ENCODE measurements at places on chromosomes 11 and 22. TPM values are rescaled to one million over a fixed set of nuclear protein-coding genes. Genes with fewer than 3 reads are reported as not detected.
A peak's percentile ranks its signal among the peaks of the same experiment; 100 is the strongest.

FBLN1 gene
- total RNA-seq: 0.49 TPM

TBX1 gene
- not detected for total RNA-seq

PIK3IP1 gene
- total RNA-seq: 534 TPM

MIEF1 gene
- total RNA-seq: 16.0 TPM

MMP11 gene
- total RNA-seq: 0.52 TPM

- no peak overlapping the region for H3K27ac ChIP-seq
- no peak for DNase-seq
- H3K27me3 ChIP-seq: no peaks in the 10 kb centered on the region
- no peaks in the 10 kb centered on the region for H3K36me3 ChIP-seq
- H3K4me1 ChIP-seq: no peaks in the 10 kb centered on the region
These were observed 256.5 kb downstream of the CNTN5 start for GRCh38 chr11:99277281-99277680.

GRCh38 chr11:89358761-89359160 is 132.4 kb downstream of the NOX4 start:
- no peak overlapping the region for H3K4me3 ChIP-seq
- no peak for DNase-seq
- H3K27me3 ChIP-seq: no peaks in the 10 kb centered on the region
- no peak overlapping the region for H3K27ac ChIP-seq
- no peaks in the 10 kb centered on the region for H3K4me1 ChIP-seq
- H3K36me3 ChIP-seq: no peaks in the 10 kb centered on the region

- H3K4me1 ChIP-seq: no peaks in the 10 kb centered on the region
- H3K27ac ChIP-seq: no peak overlapping the region
- no peak overlapping the region for H3K4me3 ChIP-seq
- H3K36me3 ChIP-seq: no peaks in the 10 kb centered on the region
- DNase-seq: no peak
These were observed 47.2 kb downstream of the FBLN1 start for GRCh38 chr22:45549762-45550378.

DNA sequence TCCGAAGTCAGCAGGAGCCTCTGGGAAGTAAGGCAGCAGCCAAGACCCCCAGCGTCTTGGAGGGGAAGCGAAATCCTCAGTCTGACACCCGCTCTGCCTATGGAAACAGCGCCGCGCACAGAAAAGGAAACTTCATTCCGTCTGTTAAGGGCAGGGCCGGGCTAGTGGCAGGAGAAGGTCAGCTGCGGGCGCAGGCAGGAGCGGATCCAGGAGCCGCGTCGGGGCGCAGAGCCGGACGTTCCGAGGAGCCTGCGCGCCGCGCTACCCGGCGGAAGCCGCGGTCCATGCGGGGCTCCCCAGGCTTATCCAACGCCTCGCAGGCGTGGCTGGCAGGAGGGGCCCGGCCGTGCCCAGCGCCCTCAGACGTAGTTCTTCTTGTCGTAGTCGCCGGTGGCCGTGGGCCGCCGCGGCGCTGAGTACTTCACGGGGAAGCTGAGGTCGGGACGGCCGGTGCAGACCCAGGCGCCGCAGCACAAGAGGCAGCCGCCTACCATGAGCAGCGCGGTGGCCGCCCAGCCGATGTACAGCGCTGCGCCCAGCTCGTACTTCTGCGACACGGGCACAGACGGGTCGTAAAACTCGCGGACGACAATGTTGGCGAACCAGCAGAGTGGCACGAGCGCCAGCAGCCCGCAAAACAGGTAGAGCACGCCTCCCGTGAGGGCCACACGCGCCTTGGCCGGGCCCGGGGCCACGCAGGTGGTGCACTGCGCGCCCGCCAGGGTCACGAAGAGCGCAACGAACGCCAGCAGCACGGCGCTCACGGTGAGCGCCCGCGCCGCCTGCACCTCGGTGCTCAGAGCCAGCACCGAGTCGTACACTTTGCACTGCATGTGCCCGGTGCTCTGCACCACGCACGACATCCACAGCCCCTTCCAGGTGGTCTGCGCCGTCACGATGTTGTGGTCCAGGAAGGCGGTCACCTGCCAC is 705 bp downstream of the CLDN5 start:
- DNase-seq: peak; percentile 60
- H3K4me1 ChIP-seq: peaks cover 18% of the 10 kb centered on the region
- no peaks in the 10 kb centered on the region for H3K27me3 ChIP-seq

DNA sequence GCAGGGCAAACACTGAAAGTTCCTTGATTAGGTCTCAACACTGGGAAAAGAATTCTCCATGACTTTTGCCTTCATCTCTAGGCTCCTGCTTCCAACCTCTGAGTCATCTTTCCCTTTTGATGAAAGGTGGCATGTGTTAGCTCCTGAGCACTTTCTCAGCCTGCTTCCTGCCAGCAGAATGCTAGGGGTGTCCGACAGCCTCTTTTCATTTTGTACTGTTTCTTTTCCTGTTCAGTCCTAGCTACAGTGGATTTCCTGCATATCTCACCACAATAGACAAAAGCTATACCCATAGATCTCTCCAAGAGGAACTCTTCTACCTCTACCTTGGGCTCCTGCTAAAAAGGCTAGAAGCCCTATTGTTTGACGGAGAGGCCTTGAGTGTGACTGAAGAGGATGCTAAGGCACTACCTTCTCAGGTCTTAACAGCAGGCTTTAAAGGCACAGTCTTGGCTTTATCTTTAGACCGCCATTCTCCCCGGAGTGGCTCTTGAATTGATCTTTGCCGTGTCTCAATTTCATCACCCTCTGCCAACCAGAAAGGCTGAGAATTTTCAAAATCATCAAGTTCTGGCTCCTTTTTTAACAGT is 145.5 kb downstream of the RBFOX2 start:
- H3K27me3 ChIP-seq: no peaks in the 10 kb centered on the region
- peaks cover 6% of the 10 kb centered on the region for H3K4me1 ChIP-seq
- H3K27ac ChIP-seq: no peak overlapping the region
- H3K36me3 ChIP-seq: no peaks in the 10 kb centered on the region

DNA sequence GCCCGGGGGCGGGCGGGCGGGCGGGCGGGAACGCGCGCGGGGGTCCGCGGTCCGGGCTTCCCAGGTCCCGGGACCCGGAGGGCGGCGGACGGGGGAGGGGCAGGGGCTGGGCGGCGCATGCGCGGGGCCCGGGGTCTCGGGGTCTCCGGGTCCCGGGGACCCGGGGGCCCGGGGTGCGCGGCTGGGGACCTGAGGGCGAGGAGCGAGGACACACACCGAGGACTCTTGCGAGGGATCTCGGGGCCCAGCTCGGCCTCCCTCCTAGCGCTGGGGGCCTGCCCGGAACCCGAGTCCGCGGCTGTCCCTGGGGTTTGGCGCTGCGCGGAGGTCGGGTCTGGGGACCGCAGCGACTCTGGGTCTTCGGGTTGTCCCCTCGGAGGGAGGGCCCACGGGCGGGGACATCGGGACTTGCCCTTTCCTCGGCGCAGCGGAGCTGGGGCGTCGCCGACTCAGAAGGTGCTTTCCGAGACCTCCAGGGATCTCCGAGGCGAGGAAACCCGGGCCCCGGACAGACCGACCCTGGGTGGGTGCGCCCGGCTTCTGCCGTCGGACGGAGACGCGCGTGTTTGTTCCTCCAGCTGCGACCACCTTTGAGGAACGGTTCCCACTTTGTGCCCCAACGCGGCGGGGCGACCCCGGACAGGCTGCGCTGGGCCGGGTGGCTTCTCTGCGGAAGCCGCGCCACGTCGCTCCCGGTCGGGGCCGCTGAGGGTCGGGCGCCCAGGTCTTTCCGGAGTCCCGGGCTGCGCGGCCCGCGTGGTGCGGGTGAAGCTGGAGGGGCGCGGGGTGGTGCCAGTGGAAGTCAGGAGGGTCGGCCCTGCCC is 540 bp downstream of the PPARA start:
- peak; percentile 41 for DNase-seq
- no peaks in the 10 kb centered on the region for H3K36me3 ChIP-seq
- no peaks in the 10 kb centered on the region for H3K27me3 ChIP-seq
- peak overlapping the region; percentile 65 for H3K27ac ChIP-seq
- H3K4me1 ChIP-seq: peaks cover 20% of the 10 kb centered on the region

- DNase-seq: peak; percentile 85
- H3K4me3 ChIP-seq: peak overlapping the region; percentile 71
- peaks cover 74% of the 10 kb centered on the region for H3K36me3 ChIP-seq
- H3K27me3 ChIP-seq: no peaks in the 10 kb centered on the region
- H3K27ac ChIP-seq: peak overlapping the region; percentile 99
These were observed 5.7 kb downstream of the PIK3IP1 start for GRCh38 chr22:31286360-31287255.

DNA sequence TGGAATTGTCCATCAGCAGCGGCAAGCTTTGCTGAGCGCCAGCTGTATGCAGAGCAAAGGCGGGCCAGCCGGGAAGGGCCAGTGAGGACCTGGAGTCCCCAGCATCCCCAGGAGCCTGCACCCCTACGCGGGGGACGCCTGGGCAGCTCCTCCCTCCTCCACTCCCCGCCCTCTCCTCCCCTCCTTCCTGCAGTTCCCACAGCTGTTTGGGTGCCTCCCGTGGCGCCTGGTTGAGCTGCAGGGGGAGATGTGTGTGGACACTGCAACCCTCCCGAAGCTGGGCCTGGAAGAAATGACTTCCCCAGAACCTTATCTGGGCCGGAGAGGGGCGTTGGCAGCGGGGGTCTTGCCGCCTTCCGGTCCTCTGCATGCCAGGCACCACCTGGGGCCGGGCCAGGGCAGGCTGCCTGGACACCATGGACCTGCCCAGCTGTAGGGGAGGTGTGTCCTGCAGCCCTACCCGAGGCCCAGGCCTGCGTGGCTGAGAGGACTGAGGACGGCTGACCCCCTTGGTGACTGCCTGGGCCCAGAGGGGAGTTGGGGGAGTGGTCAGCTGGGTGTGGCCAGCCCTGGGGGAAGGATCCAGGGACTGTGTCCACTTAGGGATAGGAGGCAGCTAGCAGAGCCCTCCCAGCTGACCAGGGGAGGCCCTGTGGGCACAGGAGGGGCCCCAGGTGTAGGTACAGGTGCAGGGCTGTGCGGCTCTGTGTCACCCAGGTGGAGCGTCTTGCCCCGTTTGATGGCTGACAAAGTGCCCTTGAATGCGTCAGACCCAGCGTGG is 16.8 kb upstream of the MUC6 start:
- no peak for DNase-seq
- H3K27me3 ChIP-seq: no peaks in the 10 kb centered on the region
- no peak overlapping the region for H3K27ac ChIP-seq
- peaks cover 5% of the 10 kb centered on the region for H3K4me1 ChIP-seq
- H3K4me3 ChIP-seq: no peak overlapping the region

DNA sequence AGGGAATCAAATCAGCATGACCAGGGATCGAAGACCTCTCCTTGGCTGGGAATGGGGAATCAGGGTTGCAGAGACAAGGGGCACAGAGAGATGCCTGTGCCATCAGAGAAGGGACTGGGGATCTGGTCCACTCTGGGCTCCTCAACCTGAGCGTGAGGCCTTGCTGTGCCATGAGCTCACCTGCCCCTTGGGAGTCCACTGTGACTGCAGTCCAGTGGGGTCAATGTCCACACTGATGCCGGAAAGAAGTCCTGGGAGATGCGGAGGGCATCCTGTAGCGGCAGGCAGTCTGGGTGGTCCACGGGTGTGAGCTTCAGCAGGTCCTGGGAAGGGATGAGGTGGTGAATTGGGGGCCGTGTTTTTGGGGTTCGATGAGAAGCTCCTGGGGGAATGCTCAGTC is 7.3 kb upstream of the RGL4 start:
- peaks cover 25% of the 10 kb centered on the region for H3K36me3 ChIP-seq
- no peak overlapping the region for H3K4me3 ChIP-seq
- no peak for DNase-seq
- H3K27me3 ChIP-seq: no peaks in the 10 kb centered on the region

- H3K4me3 ChIP-seq: no peak overlapping the region
- H3K27ac ChIP-seq: no peak overlapping the region
- H3K27me3 ChIP-seq: no peaks in the 10 kb centered on the region
- no peaks in the 10 kb centered on the region for H3K4me1 ChIP-seq
These were observed 20.0 kb upstream of the LINC01488 start for GRCh38 chr11:69461272-69461962.

GRCh38 chr11:44695169-44695833 is 31.5 kb upstream of the TSPAN18 start:
- DNase-seq: no peak
- H3K27me3 ChIP-seq: no peaks in the 10 kb centered on the region
- no peak overlapping the region for H3K27ac ChIP-seq
- no peak overlapping the region for H3K4me3 ChIP-seq
- no peaks in the 10 kb centered on the region for H3K4me1 ChIP-seq
- no peaks in the 10 kb centered on the region for H3K36me3 ChIP-seq

- H3K27me3 ChIP-seq: no peaks in the 10 kb centered on the region
- no peaks in the 10 kb centered on the region for H3K4me1 ChIP-seq
- H3K27ac ChIP-seq: no peak overlapping the region
These were observed 46.5 kb downstream of the NELL1 start for GRCh38 chr11:20715931-20716330.

- no peaks in the 10 kb centered on the region for H3K27me3 ChIP-seq
- peaks cover 12% of the 10 kb centered on the region for H3K4me1 ChIP-seq
- H3K27ac ChIP-seq: no peak overlapping the region
- no peak overlapping the region for H3K4me3 ChIP-seq
- H3K36me3 ChIP-seq: no peaks in the 10 kb centered on the region
These were observed 27.1 kb downstream of the VPS37C start for GRCh38 chr11:61133956-61134662.

DNA sequence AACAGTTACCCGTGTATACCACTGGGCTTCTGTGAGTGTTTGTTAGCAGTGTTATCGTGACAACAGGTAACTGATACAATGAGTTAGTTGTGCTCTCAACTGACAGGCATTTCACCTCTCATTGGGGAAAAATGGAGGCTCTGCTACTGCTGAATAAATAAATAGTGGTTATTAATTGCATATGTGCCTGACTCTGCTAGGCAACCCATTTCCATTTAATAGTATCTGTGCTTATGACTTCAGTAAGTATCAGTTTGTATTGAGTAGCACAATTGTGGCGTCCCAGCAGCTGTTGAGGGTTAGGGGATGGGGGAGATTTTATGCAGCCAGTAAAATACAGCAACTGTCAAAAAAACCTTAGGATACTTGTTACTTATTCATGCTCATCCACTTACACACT is 123.4 kb upstream of the SEZ6L start:
- no peak overlapping the region for H3K27ac ChIP-seq
- DNase-seq: no peak
- no peak overlapping the region for H3K4me3 ChIP-seq
- H3K4me1 ChIP-seq: no peaks in the 10 kb centered on the region
- H3K36me3 ChIP-seq: no peaks in the 10 kb centered on the region

DNA sequence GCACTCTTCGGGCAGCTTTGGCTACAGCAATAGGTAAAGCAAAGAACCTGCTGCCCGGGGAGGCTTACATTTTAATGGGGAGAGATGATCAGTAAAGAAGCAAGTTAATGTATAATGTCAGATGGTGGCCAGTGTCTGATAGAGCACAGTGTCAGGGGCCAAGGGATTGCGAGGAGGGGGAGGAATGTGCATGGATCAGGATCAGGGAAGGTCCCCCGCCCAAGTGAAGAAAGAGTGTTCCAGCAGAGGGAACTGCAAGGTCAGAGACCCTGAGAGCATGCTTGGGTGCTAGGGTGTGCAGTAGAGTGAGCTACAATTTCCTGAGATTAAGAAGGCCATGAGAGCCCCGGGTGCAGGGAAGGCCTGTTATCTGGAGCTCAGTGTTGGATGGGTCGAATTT is 39.7 kb downstream of the TIMP3 start:
- DNase-seq: no peak
- H3K4me1 ChIP-seq: no peaks in the 10 kb centered on the region
- H3K4me3 ChIP-seq: no peak overlapping the region

Measured in CD4-positive, CD25-positive, alpha-beta regulatory T cell (primary cell).